Pulmonary artery endothelial cell (primary cell): ENCODE measurements at places on chromosomes 4 and X.

DNA sequence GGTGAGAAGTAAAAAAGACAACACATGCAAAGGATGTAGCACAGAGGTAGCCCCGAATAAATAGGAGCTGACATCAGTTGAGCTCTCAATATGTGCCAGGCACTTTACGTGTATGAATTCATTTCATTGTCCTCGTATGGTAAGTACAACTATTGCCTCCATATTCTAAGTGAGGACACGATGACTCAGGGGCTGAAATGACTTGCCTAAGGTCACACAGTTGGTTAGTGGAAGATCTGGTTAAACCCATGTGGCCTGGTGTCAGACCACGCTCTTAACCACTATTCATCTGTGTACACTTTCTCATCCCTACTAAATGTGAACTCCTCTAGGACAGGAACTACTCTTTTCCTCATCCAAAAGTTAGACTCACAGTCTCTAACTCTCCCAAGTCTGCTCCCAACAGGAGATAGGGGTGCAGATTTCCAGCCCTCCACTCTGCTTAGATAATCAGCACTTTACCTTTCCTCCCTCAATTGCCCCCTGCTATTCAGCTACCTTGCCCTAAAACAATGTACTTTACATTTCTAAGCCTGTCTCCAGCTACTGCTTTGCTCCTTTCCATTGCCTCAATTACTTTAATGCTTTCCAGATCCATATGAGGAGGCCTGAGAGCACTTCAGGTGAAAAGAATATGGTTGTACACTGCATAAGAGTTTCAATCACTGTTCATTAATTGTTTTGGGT is 58.8 kb upstream of the LHFPL1 start:
- DNase-seq: no peak

GRCh38 chr4:148145475-148145874 is 296.7 kb downstream of the NR3C2 start:
- DNase-seq: no peak

GRCh38 chrX:82589410-82589809 is 918.7 kb upstream of the POU3F4 start:
- no peak for DNase-seq

GRCh38 chr4:76781698-76782595 is 116.0 kb downstream of the SOWAHB start:
- no peak for DNase-seq

GRCh38 chrX:13716905-13717304 is 17.5 kb downstream of the TRAPPC2 start:
- DNase-seq: no peak

- DNase-seq: no peak
These were observed 30.6 kb downstream of the FAM241A start for GRCh38 chr4:112175840-112176239.

- peak; percentile 75 for DNase-seq
These were observed 305.7 kb downstream of the ARHGAP24 start for GRCh38 chr4:85780664-85781063.

DNA sequence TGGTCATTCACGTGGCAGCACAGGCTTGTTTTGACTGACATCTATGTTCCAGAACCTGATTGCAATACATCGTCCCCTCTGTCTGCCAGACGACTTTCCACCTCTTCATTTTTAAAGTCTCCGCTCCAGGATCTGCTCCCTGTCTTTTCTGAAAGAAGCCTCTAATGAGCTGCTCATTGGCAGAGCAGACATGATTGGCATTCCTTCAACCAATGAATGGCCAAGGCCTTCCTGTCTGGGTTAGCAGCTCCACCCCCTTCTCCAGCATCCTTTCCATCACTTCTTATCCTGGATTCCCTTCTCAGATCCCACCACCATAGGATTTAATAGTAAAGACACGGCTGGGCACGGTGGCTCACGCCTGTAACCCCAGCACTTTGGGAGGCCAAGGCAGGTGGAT is 202.7 kb upstream of the KLF3 start:
- DNase-seq: no peak

GRCh38 chr4:48085821-48086589 is 48.0 kb downstream of the TXK start:
- DNase-seq: no peak

- no peak for DNase-seq
These were observed 4.8 kb upstream of the FBXL5 start for GRCh38 chr4:15659768-15660570.

DNA sequence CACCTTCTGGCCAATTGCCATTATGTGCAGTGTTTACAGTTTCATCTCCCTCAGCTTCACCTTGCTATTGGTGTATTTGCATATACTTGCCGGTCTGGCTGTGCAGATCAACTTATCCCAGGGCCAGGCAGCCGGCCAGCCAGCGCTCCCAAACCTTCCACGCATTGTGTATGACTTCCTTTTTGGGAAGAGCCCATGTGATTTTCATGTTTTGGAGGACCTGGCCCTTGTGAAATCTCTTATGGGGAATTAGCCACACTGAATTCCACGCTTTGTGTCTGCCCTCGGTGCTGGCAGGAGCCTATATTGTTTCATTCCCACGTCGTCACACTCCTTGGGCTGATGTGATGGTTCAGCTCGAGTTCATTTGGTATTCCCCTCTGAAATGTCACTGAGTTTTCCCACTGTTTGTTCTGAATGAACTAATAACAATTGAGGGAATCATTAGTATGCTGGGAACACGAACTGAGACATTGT is 6.0 kb upstream of the PDLIM3 start:
- DNase-seq: peak; percentile 59

DNA sequence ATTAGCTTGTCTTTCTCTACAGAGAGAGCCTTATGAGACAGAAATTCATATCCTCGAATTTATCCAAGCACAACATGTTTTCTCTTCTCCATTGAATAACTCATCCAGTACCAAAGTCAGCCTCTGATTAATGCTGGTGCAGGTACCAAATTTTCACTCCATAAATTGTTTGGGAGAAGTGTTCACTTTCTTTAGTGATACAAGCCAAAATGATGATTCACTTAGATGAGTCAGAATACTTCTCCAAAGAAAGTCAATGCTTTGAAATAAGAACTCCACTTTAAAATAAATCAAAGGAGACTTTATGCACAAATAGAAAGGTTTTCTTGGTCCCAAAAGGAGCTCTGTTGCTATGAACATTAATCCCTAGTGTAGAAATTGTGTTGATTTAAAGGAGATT is 60.2 kb downstream of the MAOB start:
- no peak for DNase-seq

DNA sequence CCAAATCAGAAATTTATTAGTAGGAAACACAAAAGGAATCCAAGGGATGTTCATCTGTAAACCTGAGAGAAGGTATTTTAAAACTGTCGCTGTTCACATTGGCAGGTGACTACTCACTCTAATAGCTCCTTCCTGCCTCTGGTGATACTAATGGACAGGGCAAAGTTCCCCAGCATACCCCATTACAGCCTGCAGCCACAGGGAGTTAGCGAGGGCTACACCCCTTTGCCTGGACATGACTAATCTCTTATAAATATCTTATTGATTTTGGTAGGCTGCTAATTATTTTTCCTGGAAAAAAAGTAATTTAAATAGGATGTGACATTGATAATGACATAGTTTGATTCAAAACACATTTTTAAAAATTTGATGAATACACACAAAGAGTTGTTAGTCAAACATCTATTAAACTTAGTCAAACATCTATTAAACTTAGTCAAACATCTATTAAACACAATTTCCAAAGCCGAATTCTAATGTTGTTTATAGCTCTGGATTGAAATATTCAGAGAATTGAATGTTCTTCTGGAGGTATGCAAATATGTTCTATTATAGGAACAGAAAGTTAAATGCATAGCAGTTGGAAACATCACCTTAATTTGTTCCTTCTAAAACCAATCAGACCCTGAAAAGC is 83.0 kb upstream of the CBR4 start:
- DNase-seq: no peak

DNA sequence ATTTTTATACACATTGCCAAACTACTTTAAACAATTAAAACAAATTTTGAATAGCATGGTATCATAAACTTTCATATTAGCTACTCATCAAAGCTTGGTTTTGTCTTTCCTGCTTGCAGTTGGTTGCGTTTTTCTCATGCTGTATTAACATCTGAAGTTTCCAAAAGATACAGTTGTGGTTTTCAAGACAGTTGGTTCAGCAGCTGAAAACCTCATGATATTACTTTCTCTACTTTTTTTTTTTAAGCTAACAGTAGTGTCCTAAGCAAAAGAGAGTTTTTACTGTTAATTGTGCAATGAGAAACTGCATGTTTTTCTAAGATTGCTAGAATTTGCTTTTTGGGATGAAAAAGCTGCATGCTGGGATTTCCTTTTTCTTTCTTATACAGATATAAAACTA is 15.2 kb downstream of the RUFY3 start:
- DNase-seq: no peak

GRCh38 chr4:1959104-1959384 is 49.7 kb downstream of the NELFA start:
- no peak for DNase-seq

DNA sequence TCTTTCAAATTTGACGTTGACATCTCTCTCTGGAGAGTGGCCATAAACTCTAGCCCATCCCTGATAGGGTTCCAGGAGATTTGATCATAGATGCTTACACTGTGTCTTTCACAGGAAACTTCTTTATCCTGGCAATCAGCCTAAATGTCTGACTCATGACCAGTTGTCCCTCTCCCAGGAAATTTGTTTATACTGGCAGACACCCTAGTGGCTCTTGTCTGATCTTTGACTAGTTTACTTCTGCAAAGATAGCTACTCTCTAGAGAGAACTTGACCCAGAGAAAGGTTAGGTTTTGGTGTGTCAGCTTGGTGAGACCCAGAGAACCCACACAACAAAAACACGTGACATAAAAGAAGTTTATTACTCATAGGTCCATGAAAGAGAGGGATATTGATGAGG is 509.8 kb downstream of the CENPC start:
- no peak for DNase-seq
